ENCODE measurements at places on chromosomes 6 and 20.

DNA sequence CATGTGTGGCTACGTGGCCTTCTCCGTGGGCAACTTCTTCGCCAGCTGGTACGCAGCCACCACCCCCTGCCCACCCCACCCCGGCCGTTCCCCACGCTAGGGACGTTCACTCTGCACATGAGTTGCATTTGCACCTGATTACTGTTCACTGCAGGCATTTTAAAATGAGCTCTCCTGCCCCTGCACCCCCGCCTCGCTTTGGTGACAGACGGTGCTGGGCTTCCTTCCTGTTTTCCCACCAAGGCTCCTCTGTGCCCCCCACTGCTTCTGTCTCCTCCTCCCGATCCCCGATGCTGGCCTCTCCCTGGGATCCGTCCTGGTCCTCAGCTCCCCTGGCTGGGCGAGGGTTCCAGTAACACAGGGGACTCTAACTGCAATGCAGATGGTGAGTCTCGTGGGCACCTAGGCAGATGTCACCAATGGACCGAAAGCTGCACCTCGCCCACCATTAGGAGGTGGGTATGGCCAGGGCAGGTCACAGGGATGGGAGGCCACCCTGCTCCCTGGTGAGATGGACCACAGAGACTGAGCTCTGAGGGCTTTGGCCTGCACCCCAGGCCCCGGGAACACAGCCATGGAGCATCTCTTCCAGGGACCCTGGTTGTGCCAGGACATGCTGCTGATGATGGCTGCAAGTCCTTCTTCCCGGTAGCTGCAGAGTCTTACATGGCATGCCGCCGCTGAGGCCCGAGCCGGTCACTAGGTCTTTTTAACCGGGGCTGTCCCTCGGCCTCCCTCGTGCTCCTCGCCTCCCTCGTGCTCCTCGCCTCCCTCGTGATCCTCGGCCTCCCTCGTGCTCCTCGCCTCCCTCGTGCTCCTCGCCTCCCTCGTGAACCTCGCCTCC lies 3.8 kb downstream of the UNC93A start:
- DNase-seq, result no peak

GRCh38 chr20:49115564-49115963 lies 69.5 kb downstream of the CSE1L start:
- no peak for DNase-seq

DNA sequence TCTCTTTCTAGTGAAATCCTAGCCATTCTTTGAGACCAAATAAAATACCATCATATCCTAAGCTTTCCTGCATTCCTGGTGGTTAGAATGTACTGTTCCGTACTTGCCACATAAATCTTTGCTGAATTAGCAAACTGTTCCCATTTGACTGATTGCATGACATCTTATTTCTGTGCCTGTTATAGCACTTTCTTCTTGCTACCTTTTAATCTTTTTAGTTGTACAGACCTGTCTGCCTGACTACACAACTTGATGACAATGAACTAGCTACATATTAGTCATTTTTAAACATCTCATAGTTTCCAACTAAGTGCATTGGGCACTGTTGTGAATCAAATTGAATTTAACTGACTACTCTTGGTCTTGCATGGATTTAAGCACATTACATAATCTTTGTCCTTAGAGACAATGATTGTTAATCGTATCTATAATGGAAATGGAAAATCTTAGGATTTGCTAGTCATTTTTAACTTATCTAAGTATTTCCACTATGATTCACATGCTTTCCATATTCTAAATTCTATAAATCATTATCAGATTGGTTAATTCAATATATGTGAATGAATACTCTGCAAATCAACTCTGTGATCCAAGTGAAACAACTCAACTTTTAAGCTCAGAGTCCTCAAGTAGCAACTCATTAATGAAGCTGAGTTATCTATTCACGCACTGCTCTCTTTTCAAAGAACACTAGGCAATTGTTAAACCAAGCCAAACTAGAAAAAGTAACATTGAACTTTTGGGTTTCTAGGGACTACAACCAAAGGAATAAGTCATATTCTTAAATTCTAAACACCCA lies 109.0 kb downstream of the TNFRSF21 start:
- no peak for DNase-seq

DNA sequence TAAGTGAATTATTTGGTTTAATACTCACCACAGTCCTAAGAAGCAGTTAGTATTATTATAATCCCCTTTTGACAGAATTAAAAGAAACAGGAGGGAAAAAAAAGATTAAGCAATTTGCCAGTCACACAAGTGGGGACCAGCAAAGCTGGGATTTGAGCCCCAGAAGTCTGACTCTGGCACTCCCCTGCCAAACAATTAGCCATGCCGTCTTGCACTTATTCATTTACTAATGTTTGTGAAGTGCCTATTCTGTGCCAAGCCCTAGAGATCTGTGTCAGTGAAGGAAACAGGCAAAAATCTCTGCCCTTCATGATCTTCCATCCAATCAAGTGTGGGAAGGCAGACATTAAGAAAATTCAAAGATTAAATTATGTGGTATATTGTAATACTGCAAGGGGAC lies 126.0 kb upstream of the TOP1 start:
- DNase-seq, result no peak

- DNase-seq, result no peak
Observed at GRCh38 chr6:14856177-14856576, 389.7 kb upstream of the JARID2 start.

GRCh38 chr6:72622094-72622940 lies 453 bp downstream of the KCNQ5 start:
- peak; percentile 17 for DNase-seq

- DNase-seq, result peak; percentile 88
Observed at GRCh38 chr6:3159805-3160781, 2.7 kb upstream of the TUBB2A start.

DNA sequence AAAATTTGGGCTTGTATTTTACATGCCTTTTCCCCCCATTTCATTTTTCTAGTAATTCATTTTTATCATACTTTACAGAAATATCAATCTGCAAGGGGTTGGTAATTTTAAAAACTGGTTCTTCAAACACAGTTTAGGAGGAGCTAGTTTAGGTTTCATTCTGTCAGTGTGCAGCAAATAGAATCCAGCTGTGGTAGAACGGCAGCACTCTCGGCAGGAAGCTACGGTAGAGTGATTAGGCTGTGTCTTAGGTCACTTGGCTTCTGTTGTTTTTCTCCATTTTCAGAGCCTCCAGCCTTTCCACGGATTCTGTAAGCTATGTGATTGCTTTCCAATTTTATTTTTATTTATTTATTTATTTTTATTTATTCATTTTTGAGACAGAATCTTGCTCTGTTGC lies 32.7 kb downstream of the TLDC2 start:
- no peak for DNase-seq

DNA sequence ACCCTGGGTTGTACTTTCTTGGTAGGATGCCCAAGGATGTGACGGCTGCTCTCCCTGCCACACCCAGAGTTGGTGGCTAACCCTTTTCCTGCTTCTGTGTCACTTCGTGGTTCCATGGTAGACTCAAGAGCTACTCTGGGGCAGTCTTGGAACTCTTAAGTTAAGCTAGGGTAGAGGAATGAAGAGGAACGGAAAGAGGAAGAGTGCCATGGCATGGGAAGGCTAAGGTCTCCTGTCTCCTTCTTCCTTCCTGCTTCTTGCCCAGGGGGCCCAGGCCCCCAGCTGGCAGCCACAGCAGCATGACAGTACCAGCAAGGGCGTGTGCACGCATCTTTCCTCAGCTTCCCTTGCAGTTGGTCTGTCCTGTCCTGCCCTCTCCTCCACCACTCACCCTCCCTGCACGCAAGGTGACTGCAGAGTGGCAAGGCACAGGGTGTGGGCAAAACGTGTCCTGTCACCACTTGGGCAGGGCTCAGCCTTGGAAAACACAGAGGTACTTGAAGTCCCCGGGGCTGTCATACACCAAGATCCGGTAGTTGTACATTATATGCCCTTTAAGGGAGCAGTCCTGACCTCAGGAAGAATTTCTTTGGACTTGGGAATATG lies 39.8 kb upstream of the TGM3 start:
- DNase-seq, result no peak

GRCh38 chr6:2110504-2110903 lies 134.9 kb downstream of the GMDS start:
- DNase-seq, result no peak

- no peak for DNase-seq
Observed at GRCh38 chr6:15495375-15495901, 167.4 kb downstream of the DTNBP1 start.

DNA sequence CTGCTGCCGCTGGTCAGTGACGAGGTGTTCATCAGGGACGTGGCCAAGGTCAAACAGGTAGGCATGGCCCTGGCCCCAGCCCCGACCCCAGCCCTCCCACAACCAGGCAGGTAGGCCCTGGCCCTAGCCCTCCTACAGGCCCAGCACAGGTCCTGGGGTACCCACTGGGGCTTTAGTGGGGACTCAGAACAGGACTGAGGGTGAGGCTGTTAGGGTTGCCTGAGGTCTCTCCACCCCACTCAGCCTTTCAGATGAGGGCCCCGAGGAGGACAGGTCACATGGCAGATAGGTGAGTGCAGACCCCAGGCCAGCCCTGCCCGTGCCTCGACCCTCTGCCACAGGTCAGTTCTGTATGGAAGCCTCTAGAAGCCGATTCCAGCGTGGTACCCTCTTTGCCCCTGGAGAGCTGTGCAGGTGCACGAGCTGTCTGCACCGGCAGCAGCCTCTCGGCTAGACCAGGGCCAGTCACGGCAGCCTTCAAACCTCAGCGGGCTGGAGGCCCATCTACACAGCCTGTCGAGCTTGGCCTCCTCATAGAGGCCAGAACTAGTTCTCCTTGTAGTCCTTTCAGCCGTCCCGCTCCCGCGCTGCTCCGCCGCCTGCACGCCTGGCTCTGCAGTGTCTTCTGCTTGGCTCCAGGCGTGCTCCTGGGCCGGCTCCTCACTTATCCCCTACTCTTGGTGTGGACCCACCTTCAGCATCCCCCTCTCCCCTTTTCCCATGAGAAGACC lies 35.5 kb downstream of the PYGB start:
- no peak for DNase-seq

GRCh38 chr6:137951064-137951597 lies 84.1 kb downstream of the TNFAIP3 start:
- DNase-seq, result no peak

DNA sequence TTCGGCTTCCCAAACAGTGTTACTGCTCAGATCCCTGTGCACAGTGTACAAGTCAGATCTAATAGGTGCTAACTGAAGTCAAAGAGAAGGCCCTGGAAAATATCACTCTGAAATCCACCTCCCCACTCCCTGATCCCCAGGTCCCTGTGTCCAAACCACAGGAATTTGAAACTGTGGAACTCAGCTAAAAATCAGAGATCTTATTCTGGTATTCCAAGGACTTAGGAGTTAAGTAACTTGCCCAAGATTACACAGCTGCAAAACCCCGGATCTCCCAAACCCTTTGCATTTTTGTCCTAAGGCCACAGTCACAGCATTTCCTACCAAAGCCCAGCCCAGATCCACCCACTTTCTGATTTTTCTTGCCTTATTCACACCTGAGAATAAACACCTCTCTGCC lies 32.3 kb upstream of the SLC23A2 start:
- no peak for DNase-seq

GRCh38 chr6:401239-401993 lies 9.9 kb downstream of the IRF4 start:
- no peak for DNase-seq

- peak; percentile 34 for DNase-seq
Observed at GRCh38 chr20:52230409-52230808, 38.8 kb upstream of the ZFP64 start.

GRCh38 chr6:112189494-112189893 lies 64.9 kb downstream of the LAMA4 start:
- no peak for DNase-seq

DNA sequence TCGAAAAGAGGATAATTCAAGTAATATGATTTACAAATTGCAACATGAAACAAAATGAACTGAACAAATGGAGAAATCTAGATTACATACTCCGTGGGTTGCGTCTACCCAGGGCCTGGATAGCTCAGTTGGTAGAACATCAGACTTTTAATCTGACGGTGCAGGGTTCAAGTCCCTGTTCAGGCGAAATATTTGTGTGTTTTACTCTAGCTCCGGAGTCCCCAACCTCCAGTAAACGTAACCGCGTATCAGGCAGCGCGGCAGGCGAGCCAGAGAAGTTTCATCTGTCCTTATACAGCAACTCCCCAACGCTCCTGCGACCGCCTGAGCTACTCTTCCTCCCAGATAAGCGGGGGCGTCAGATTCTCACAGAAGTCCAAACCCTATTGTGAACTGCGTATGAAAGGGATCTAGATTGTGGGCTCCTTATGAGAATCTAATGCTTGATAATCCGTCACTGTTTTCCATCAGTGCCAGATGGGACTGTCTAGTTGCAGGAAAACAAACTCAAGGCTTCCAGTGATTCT lies 176.1 kb downstream of the TRIM27 start:
- no peak for DNase-seq

GRCh38 chr20:7375905-7376304 lies 564.4 kb downstream of the HAO1 start:
- no peak for DNase-seq
